ENCODE measurements at places on chromosomes 12 and 14.

DNA sequence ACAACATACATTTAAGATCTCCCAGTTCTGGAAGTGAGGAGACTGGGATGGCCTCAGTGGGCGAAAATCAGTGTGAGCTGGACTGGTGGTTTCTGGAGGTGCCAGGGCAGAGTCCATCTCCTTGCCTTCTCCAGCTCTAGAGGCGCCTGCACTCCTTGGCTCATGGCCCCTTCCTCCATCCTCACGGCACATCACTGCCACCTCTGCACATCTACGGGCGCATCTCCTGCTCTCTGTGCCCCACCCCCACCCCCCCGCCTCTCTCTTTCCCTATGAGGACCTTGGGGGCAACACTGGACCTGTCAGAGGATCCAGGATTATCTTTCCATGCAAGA is 62.8 kb upstream of the DIO3 start:
- peak; percentile 24 for DNase-seq

DNA sequence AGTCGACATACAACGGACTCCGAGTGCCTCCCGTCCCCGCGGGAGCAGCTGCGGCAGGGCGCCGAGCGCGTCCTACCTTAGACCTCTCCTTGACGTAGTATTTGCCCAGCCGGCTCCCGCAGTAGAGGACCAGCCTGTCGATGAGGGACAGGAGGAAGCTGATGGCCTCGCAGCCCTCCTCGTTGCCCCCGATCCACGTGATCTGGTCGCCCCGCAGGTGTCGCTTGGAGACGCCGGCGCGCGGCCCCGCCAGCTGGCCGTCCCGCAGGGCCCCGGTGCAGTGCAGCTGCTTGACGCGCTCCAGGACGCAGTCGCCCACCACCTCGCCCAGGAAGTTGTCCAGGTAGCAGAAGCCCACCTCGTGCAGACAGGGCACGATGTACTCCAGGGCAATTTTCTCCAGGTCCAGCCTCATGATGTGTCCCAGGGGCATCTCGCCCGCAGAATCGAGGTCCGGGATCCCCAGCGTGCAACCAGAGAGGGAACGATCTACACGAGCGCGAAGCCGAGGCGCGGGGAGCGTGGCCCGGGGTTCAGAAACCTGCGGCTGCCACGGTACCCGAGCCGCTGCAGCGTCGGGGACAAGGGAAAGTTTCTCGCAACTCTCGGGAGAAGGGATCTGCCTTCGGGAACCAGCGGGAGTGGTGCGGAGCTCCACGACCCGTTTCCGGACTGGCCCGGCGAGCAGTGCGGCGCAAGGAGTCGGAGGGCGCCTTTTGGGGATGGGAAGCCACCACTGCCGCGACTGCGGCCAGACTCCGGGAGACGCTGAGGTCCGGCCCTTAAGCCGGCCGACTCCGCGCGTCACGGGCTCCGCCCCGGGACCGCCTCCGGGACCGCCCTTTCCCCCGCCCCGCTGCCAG is at the start of gene EGLN3:
Gene EGLN3 (minus strand): TSS at position 755 of the 863 bp plus-strand sequence. CDS start 322 bp downstream, at position 433.
- DNase-seq: peak; percentile 95

GRCh38 chr12:6363330-6364043 is 11.9 kb downstream of the SCNN1A start:
- peak; percentile 80 for DNase-seq

DNA sequence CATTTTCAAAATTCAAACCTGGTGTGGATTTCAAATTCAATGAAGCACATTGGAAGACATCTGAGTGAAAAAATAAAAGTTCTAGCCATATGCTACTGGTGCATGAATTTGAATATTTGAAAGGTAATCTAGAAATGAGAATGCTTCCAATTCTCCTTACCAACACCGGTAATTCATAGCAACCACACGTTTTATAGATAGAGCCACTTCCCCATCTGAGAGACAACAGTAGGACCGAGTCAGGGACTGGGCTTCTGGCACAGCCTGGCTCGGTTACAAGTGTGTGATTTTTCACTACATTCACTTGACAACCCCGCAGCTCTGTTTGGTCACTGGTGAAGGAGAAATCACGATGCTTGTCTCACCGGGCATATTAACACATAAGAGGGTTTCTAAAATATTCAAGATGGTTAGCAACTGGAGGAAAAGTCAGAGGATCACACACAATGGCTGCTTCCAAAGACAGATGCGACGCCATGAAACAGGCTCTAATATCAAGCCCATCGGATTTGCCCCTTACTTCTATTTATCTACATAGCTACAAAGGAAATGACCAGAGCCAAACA is 86.5 kb upstream of the FOXN3 start:
- no peak for DNase-seq

DNA sequence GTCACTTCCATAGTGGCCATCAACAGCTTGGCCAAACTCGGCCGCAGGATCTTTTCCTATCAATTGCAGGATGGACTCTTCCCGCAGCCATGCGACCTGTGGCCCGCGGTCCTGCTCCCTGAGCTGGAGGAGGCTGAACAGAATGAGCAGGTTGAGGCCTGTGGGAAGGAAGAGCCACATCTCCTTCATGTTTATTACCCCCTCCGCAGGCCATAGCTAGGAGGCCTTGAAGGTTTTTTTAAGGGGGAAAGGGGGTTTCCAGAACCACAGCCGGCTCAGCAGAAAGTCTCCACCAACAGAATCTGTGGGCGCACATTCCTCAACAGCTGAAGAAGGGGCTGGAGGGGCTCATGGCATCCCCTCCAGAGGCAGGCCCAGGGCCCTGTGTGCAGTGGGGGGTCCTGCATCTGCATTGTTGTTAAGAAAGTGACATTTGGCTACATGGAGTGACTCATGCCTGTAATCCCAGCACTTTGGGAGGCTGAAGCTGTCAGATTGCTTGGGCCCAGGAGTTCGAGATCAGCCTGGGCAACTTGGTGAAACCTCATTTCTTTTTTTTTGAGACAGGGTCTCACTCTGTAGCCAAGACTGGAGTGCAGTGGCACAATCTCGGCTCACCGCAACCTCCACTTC is 25.2 kb upstream of the PPP1R13B start:
- DNase-seq: peak; percentile 46

DNA sequence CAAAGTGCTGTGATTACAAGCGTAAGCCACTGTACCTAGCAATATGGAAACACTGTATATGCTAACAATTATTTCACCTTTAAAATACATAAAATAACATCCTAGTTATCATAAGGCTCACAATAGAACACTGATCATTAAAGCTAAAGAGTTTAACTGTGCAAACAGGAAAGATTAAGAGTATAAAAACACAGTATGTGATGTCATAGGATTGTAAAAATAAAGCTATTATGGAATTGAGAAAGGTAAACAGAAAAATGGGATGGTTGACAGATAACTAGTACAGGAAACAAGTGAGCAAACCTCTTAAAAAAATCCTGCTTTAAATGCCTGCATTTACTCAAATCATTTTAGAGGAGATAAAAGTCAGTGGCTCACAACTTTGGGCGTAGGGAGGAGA is 10.8 kb upstream of the IPO8 start:
- no peak for DNase-seq

DNA sequence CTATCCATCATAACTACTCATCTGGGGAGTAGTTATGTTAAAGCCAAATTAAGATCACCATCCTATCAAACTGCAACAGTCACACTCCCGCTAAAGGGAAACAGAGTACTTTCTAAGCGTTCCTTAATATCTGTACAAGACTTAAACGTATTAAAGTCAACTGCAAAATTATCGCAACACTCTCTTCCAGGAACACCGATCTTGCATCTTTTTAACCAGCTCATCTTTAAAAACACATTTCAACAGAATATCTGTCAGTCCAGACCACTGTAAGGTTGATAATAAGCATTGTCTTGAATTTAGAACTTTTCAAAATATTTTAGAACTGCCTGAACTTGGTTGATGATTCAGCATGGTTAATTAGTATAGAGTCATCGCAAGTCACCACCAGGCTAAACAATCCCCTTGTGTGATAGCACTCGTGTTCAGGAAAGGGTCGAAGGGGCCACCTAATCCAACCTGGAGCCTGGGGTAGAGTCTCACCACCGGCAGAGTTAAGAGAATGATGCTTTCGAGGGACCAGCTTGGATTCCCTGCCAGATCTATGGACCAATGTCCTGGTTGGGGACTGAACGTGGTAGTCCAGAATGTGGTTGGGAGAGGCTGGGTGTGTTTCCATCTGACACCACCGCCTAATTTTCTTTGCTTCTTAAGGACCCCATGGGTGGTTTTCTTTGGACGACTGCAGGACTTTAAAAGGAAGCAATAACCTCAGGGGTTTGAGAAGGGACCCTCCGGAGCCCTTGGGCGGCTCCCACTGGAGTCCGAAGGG is 890 bp downstream of the SPTLC2 start:
- DNase-seq: no peak

DNA sequence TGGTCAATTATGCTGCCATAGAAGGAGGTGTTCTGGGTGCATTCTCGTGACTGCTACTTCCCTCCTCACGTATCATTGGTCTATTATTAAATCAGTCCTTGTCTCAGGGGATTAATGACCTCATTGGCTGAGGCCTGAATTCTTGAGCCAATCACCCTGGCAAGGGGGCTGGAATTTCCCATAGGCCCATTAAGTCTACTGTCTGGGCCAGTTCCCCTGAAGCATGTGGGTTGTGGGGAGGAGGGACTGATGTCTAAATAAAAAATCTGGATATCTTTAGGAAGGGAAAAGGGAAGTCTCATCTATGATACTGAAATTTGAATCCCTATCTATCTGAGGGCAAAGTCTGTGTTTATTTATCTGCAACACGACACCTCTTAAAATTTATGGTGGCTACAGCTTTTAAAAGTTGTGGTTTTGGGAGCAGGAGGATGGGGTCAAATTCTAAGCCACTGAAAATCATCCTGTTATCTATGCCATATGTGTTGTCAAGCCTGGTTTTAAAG is 71.9 kb downstream of the DYRK2 start:
- no peak for DNase-seq

DNA sequence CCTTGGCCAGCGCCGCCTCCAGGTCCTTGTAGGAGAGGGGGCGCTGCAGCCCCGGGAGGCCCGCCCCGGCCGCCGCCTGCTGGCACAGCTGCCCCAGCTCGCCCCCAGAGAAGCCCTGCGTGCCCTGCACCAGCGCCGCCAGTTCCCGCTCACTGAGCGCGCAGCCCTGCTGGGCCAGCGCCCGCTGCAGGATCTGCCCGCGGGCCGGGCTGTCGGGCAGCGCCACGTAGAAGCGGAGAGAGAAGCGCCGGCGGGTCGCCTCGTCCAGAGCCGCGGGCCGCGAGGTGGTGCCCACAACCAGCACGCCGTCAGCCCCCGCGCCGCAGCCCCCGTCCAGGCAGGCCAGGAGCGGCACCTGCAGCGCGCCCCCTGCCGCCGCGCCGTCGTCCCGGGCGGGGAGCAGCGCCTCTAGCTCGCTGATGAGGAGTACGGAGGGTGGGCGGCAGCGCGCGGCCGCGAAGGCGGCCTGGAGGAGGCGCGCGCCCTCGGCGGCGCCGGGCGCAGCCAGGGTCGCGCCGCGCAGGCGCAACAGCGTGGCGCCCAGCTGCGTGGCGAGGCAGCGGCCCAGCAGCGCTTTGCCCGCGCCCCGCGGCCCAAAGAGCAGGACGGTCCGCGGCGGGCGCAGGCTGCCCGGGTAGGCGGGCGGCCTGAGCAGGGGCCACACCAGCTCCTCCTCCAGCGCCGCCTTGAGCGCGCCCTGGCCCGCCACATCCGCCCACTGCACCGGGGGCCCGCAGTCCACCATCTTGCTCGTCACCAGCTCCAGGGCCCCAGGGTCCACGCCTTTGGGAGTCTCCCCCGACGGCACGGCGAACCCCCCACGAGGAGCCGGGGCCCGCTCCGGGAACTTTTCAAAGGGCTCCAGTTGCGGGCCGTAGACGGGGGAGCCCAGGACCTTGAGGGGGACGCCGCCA is 27.7 kb downstream of the FIGNL2 start:
- peak; percentile 94 for DNase-seq

DNA sequence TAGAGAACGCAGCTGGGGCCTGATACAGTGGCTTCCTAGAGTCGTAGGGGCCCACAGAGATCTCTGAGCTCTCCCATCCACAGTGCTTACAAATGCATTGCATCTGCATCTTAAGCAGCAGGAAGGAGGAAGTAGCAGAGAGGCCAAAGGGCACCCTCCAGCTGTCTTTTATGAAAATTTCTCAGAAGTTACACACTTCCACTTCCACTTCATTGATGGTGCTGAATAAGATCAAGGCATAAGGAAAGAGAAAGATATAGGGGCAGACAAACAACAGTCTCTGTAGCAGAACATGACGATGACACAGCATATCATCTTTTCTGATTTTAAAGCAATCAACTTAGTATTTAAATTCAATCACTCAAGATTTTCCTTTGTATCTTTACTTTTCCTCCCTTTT is 51.6 kb upstream of the ABCC9 start:
- no peak for DNase-seq
